Body of pancreas (tissue), 4 donors: ENCODE measurements at places on chromosomes 1 and 21.

DNA sequence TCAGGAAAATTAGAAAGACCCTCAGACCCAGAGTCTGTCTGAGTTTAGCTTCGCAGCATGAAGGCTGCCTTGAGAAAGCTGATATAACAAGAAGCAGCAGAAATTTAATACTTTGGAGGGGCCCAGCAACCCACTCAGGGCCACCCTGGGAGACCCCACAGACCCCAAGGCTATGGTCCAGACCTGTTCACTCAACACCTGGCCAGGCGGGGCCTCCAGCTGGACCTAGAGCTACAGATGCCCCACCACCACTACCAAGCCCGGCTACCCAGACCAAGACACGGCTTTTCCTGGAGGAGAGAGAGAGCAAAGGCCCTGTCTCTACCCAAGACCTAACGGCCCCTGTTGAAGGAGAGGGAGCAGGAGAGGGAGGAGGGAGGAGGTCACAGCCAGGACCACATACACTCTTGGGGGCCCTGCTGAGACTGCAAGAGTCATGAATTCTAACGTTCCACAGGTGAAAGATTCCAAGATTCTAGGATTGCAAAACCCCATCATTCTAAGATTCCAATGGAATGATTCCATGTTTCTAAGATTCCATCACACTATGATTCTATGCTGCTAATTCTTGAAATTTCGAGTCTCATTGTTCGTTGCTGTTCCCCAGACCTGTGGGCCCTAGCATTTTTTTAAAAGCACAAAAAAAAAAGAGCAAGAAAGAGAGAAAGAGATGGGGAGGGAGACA lies 53.2 kb downstream of the LACTBL1 start:
- no peak for DNase-seq

GRCh38 chr1:32045772-32046171 lies 27.0 kb upstream of the TMEM39B start:
- DNase-seq = no peak

- no peak for DNase-seq
These were observed 315.5 kb downstream of the GPATCH2 start for GRCh38 chr1:217315346-217315745.

DNA sequence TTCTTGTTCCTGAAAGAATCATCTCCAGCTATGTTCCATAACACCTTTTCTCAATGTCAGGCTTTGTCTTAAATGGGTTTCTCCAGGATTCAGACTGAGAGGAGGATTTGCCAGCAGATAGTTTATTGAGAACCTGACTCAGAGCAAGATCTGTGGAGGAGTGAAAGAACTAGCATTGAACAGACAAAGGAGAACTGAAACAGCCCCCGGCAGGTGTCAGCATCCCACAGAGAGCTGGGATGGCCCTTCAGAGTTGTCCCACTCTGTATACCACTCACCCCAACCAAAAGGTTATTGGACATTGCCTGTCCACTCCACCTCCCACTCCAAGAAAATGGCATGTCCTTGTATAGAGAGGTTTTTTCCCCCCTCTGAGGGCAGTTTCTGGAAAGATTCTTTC lies 270.7 kb downstream of the PAPPA2 start:
- no peak for DNase-seq

DNA sequence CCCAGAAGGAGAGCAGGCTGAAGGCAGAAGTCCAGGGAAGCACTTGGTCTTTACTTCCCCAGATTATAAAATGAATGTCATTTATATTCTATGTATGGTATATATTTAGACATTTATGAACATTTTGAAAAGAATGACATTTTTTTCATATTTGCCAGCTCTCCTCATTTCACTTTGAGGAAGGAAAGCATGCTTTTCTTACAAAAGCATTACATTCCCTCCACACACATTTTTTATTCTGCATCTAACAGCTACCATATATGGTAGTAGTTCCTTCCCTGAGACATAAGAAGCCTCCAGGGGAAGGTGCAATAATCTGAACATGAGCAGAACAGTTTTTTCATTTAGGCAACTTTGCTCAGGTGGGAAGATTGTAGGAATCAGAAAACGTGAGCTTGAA lies 94.0 kb downstream of the LRRC7 start:
- no peak for DNase-seq

DNA sequence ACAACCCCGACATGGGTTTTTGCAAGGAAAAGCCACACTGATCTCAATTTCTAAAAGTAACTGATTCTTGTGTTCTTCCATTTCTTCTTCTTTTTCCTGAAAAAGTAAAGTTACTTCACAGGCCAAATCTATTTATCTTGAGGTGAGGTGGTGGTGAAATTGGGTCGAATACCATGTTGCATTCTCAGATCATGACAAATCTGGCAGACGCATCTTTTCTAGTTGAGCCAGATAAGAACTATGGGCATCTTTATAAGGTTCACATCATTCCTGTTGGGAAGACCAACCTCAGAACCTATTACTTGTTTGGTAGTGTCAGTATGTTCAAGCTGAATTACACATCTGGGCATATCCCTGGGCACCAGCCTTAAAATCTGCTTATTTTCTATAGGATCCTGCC lies 78.6 kb upstream of the USP25 start:
- no peak for DNase-seq

GRCh38 chr21:21668198-21668597 lies 670.0 kb downstream of the NCAM2 start:
- DNase-seq = no peak

- no peak for DNase-seq
These were observed 223.9 kb downstream of the PLPP3 start for GRCh38 chr1:56355422-56355821.

DNA sequence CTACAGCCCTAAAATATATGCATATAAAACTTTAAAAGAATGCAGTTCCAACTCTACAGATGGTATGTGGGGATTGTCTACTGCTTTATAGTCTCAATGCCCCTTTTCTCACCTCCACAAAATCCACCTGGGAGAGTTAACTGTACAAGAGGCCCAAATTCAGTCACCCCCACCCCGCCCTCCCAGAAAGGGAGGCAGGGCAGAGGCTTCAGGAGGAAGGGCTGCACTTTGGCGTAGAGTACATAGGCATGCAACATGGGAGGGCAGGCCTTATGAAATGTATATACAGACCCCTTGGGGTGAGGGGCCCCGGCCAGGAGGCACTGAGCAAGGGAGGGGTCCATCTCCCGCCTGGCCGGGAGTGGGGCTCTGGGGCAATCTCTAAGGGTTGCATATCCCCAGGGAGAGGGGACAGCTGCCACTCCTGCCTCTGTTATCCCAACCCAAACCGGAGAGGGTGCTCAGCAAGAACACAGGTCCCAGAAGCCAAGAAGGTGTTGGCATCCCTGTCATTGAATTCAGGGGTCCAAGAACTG lies 1.3 kb upstream of the PYGO2 start:
- no peak for DNase-seq

DNA sequence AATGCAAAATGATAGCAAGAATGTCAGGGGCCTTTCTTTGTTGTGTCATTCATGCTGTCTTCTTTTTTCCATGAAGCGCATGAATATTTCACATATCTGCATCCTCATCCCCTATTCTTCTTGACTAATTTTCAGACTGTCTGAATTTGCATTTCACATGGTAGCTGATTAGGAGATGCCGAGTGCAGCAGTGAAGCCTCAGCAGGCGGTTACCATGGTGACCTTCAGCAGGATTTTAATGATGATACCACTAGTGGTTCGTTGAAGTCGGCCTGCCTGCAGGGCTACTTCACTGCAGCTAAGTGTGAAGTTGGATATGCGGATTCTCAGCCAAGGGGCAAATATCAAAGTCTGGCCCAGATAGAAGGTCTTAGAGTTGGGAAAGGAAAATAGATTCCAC lies 141.8 kb downstream of the NEK7 start:
- no peak for DNase-seq

DNA sequence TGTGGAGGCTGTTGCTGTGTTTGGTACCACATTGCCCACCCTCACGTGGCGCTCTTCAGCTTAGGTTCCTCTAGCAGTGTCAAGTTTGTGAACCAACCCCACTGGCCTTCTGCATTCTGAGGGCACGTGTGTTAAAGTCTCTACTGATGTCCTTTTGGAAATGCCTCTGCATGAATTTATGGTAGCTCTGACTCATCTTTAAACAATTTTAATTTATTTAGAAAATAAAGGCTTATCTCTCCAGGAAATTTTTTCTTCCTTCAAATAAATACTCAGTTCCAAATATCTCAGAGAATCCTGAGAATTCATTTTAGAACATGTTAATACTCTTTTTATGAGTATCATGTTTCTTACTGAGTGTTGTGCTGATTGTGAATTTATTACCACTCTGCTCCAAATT lies 5.5 kb downstream of the CD1D start:
- DNase-seq = no peak

DNA sequence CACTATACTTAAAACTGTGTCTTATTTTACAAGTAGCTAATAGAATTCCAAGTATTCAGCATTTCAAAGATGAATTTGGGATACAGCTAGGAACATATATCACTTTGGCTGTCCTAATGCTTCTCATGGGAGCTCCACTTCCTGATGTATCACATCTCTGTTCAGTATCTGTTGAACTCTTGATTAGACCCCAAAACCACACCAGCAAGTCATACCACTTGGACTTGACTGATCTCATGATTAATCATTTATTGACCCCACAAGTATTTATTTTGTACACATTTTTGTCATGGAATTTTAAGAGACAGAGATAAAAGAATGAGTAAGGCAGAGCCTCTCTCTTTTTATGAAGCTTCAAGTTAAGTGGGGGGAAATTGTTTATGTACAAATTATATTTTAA lies 30.0 kb downstream of the TMPRSS15 start:
- no peak for DNase-seq

DNA sequence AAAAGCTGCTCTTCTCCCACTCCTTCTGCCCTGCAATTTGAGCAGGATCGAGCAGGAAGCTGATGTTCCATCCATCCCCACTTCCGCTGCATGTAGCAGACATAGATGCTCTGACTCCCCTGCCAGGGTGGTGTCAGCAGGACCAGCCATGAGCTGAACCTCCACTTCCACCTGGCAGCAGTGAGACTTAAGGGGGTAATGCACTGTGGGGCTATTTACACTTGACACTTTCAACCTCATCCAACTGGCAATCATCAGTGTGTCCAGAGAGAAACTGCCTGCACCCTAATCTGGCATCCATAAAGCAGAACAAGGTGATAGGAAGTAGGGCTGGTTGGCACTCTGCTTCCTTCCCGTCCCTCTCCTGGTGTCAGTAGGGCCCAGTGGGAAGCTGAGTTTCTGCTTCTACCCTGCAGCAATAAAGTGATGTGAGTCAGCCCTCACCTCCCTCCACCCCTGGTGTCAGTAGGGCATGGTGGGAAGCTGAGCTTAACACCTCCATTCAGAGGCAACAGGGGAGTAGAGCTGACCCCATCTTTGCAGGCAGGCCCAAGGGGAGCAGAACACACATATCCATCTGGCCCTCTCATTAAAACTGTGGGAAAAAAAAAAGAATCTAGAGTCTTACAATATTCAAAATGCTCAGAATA lies 272.3 kb downstream of the PTPRU start:
- no peak for DNase-seq

GRCh38 chr1:240093120-240093961 lies 1.7 kb downstream of the FMN2 start:
- DNase-seq = no peak

GRCh38 chr1:238176441-238176840 lies 285.7 kb upstream of the ZP4 start:
- no peak for DNase-seq

DNA sequence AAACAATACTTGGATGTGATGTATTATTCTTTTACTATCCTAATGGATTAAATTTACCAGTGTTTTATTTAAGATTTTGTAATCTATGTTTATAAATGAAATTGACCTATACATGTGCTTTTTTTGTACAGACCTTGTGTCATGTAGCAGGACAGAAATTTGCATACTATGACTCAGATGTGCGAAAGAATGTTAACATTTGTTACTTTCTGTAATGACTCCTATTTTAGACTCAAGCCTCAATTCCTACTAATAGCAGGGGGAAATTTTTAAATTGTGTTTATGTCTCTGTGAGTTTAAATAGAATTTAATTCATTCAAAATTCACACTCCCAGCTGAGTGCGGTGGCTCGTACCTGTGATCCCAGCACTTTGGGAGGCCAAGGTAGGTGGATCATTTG lies 21.8 kb upstream of the RIMKLA start:
- no peak for DNase-seq

GRCh38 chr1:5511381-5512097 lies 480.7 kb downstream of the NPHP4 start:
- no peak for DNase-seq

- no peak for DNase-seq
These were observed 8.9 kb downstream of the PLA2G2F start for GRCh38 chr1:20147846-20148570.

GRCh38 chr1:60949826-60950197 lies 132.5 kb upstream of the NFIA start:
- no peak for DNase-seq
